ENCODE measurements at places on chromosomes 12 and 14. TPM values are rescaled to one million over a fixed set of nuclear protein-coding genes. Genes with fewer than 3 reads are reported as not detected.

Gene PYGL
- polyA plus RNA-seq, result 19.8 TPM

Gene CAPZA3
- 0.55 TPM for polyA plus RNA-seq

Gene ANKRD33
- polyA plus RNA-seq, result 0.14 TPM

Gene WNT1
- polyA plus RNA-seq, result not detected

Gene TAS2R9
- polyA plus RNA-seq, result not detected

Gene CALM1
- 363 TPM for polyA plus RNA-seq

Gene KRT71
- not detected for polyA plus RNA-seq

Gene ANAPC7
- 84.9 TPM for polyA plus RNA-seq

Gene DTX1
- 12.2 TPM for polyA plus RNA-seq

Gene NTS
- polyA plus RNA-seq, result 6.7 TPM

Gene OTX2
- polyA plus RNA-seq, result not detected

Gene TBPL2
- polyA plus RNA-seq, result not detected

Gene RFX4
- polyA plus RNA-seq, result not detected

Gene CARMIL3
- 2.4 TPM for polyA plus RNA-seq

Gene CMA1
- not detected for polyA plus RNA-seq

Gene LRRC10
- polyA plus RNA-seq, result not detected

Gene ANAPC5
- polyA plus RNA-seq, result 171 TPM

Gene CELA1
- polyA plus RNA-seq, result not detected

Gene RFLNA
- 5.4 TPM for polyA plus RNA-seq

Gene RPL6
- 2,142 TPM for polyA plus RNA-seq

Gene SAMD15
- polyA plus RNA-seq, result 8.0 TPM

Gene POU6F1
- polyA plus RNA-seq, result 7.7 TPM

Gene SLC4A8
- polyA plus RNA-seq, result 2.8 TPM

Gene MUCL1
- not detected for polyA plus RNA-seq

Gene SINHCAF
- 222 TPM for polyA plus RNA-seq
